ENCODE measurements at places on chromosomes 16 and 17.

- no peak for DNase-seq
These were observed 24.4 kb upstream of the GPT2 start for GRCh38 chr16:46859719-46860152.

- peak; percentile 98 for DNase-seq
These were observed at the start of gene PPM1D for GRCh38 chr17:60599620-60600489. Gene PPM1D (plus strand): TSS chr17:60600193. CDS start chr17:60600415, 222 bp downstream.

DNA sequence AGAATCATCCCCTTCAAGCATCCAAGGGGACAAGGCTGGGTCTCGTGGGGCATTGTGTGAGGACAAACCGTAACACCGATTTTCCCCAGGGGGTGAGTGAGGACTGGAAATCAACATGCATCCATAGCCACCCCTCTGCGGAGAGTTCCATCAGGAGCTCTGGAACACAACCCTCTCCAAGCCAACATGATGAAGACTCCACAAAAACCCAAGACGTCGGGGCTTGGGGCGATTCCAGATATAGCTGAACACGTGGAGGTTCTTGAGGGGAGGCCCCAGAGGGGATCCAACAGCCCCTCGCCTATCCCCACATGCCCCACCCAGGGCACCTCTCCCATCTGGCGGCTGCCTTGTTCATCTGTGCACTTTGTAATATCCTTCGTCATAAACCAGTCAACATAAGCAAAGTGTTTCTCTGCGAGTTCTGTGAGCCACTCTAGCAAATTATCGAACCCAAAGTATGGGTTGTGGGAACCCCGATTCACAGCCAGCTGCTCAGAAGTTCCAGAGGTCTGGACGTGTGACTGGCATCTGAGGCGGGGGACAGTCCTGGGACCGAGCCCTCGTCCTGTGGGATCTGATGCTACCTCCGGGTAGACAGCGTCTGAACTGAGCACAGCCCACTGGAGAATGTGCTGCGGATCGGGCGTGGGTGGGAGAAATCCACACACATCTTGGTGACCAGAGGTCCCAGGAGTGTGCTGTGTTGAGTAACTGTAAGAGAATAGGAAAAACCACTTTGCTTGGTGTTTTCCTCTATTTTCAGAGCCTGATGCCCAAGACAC, 55.5 kb downstream of the RPH3AL start:
- DNase-seq, result no peak

GRCh38 chr16:22191532-22192260, 14.4 kb upstream of the EEF2K start:
- DNase-seq, result no peak

DNA sequence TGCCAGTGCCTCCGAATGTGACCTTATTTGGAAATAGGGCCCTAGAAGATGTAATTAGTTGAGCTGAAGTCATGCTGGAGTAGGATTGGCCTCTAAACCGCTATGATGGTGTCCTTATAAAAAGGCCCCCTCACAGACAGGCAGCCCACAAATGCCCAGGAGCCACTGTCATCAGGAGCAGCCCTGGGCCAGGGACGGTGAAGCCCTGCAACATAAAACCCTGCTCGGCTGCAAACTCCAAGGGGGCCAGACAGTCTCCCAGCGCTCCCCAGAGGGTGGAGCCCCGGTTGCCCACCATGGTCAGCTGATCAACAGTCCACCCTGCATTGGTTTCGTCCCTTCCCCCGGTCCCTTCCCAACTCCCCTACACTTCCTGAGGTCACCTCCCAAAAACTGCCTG, 351.7 kb downstream of the FOXL1 start:
- no peak for DNase-seq

DNA sequence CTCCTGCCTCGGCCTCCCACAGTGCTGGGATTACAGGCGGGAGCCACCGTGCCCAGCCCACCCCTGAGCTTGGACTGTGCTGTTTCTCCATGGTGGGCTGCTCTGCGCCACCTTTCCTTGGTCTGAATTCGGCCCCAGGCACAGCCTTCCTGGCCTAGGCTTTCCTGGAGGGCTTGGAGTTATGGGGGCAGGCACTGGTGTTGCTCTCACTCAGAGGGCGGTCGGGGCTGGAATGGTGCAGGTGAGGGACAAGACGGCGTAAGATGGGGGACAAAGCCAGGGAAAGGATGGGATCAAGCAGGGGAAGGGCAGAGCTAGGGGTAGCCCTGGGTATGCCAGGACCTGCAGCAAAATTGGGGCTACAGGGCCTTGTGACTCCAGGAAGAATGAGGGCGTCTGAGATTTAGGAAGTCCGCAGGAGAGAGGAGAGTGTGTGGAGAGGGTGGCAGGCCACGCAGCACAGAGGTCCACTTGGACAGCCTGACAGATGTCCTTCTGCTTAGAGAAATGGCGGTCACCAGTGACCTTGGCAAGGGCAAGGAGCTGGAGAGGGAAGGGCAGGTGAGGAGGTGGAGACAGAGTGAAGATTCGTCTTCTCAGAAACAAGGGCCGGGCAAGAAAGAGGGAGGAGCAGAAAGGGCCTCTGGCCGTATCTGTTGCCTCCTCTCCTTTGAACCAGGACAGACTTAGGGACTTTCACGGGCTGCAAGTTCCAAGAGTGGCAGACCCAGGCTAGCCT, 1.6 kb upstream of the ATP6V0C start:
- DNase-seq, result no peak

DNA sequence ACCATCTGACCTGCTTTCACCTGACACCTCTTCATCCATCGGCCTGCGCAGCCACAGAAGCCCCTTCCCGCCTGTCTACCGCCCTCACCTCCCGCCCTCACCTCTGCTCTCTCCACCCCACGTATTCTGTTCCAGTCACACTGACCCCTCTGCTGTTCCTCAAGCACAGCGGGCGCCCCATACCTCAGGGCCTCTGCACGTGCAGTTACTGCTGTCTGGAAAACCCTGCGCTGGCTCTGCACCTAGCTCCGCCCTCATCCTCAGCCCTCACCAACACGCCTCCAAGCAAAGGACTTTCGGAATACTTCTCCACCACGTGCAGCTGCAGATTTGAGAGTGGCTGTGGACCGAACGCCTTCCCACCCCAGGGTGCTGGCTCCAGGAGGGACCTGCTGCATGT, 24.6 kb upstream of the PABPN1L start:
- no peak for DNase-seq

DNA sequence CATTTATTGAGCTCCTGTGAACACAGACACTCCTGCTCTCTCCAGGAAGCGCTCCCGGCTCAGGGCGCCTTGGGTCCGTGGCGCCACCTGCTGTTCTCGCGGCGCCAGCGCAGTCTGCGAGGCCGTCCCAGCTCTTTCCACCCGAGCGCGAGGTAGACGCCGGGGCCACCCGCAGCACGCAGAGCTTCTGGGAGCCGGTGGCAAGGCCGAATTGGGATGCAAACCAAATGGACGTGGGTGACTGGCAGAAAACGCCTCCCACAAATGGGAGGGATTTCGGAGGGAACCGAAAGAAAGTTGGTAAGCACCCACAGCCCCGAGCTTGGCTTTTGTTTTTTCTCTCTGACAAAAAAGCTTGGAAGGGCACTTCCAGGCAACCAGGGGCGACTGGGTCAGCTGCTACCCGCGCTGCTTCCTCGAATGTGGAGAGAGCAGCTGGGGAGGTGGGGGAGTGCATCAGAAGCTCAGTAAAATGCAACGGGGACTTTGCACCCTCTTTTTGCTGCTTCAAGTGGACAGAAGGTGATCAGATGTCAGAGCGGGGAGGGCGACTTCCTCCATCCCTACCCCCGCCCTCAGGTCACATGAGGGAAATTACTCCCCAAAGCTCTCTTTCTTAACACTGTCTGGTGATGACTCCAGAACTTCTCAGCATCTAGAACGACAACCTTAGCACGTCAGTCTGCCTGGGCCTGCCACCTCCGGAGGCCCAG, 13.5 kb upstream of the N4BP1 start:
- DNase-seq, result peak; percentile 76

- DNase-seq, result no peak
These were observed at the start of gene HYDIN for GRCh38 chr16:71230122-71230845. Gene HYDIN (minus strand): TSS chr16:71230722. CDS start chr16:71186895, 43,827 bp downstream.

DNA sequence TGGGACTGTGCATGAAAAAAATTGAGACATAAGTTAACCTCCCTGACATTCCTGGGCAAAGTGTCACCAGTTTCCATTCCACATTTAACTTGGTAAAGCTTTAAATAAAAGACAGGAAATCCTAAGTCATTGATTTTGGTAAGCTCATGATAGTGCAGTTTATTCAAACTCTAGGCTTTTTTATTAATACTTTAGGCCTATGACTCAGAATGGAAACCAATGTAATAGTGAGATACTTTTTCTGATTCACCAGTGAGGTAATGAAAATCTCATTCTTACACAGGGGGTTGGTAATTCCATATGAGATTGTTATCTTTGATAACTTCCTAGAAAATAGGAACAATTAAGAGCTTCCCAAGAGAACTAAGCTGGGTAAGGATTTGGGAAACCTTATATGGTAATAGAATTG, 91.1 kb downstream of the NLK start:
- DNase-seq, result no peak

DNA sequence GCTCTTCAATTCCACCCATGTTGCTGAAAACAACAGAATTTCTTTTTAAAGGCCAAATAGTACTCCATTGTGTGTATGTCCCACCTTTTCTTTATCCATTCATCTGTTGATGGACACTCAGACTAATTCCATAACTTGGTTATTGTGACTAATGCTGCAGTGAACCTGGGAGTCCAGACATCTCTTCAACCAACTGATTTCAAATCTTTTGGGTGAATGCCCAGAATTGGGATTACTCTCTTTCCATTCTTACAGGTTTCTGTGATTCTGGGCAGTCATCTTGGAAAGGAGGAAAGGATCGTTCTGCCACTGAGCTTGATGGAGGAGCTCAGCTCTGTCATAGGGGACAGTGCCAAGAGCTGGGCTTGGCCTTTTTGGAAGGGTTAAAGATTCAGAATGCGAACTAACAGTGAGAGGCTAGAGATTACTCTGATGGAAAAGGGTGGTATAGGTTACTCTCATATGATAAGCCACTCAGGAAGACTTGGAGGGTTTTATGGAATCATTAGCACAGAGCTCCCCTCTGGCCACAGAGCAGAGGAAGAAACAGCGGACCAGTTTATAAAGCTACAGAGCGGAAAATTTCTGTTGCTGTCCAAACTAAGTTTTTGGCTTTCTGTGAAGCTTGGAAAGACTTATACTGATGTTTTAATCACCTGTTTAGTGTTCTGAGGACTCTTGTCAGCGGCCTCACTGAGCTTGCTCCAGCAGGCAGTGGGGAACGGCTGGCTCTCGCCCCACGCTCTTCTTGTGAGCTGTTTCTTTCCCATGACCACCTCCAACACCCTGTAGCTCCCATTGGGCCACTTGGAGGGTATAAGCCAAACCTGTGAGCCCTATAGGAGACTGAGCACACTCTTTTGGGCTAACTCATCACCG, 48.3 kb downstream of the HIC1 start:
- DNase-seq, result no peak

- DNase-seq, result no peak
These were observed 419.9 kb downstream of the CDH13 start for GRCh38 chr16:83046664-83047063.

GRCh38 chr17:63916566-63917185, 2.0 kb downstream of the GH1 start:
- no peak for DNase-seq

DNA sequence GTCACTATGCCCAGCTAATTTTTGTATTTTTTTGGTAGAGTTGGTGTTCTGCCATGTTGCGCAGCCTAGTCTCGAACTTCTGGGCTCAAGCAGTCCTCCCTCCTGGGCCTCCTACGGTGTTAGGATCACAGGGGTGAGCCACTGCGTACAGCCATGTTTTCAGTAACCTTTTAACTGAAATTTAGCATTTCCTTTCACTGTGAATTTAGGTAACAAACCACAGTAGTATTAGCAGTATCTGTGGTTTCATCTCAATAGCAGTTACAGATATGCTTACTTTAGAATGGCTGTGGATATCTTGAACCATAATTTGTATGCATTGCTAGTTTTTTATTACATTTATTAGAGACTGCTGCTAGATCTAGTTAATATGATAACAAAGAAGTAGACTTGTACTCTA, 4.3 kb upstream of the RANGRF start:
- no peak for DNase-seq

DNA sequence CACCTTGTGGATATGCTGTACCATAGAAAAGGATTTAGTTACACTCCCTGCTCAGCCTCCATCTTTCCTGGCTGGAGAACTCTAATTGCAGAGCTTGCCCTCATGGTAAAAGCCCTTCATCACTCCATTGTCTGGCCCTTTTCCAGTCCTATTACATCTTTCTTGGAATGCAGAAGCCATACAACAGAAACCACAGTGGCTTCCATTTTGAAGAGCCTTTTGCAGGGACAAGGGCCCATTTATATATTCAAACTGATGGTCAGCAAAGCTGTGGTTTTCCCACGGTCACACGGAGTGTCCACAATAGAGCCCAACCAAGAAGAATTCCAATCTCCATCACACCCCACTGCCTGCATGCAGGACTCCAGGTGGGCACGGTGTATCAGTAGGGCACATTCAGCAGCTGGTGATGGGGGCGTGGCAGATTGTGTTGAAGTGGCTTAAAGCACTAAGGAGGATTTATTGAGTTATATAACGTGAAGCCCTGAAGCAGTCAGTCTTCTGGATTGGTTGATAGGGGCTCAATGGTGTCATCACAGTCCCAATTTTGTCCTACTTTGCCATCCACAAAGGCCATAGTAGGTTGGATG, 20.3 kb downstream of the COPRS start:
- no peak for DNase-seq

DNA sequence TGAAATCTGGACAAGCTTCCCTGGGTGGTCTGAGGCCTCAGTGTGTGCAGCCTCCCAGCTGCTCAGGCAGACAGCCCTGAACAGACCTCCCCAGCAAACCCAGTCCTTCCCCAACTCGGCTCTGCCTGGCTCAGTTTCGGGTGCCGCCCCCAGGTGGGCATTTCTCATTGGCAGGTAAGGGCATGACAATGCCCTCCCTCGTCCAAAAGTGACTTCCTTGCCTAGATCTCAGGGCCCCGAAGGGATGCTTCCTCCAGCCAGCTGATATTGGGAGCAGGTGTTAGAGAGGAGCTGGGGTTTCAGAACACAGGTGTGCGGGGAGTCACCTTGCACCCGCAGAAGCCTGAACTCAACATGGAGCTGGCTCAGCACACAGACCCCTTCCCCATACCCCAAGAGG, 3.8 kb upstream of the PPL start:
- no peak for DNase-seq

DNA sequence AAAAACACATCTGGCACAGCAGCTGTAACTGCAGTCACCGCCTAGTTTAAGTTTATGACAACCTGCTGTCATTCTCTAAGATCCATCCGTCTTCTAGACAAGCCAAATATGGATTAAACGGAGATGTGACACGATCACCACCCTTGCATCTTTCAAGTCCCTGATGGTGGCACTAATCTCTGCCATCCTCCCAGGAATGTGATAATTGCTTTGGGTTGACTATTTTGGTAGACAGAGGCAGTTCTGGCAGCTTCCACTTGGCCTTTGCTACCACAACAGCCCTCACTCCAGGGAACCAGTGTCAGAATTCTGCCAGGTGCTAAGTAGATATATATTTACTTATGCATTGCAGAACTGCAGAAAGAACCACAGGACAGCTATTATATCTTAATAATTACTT, 81.3 kb downstream of the ADCY9 start:
- no peak for DNase-seq

- DNase-seq, result no peak
These were observed 223.5 kb downstream of the CYB561 start for GRCh38 chr17:63222655-63223054.
